Stimulated activated CD4-positive, alpha-beta T cell treated with anti-CD3 and anti-CD28 coated beads, Interleukin-2, amount 100 ng/mL, for 4 hours (primary cell): ENCODE measurements at places on chromosomes 2 and 18.

- no peak for DNase-seq
Observed at GRCh38 chr2:130759906-130760753, 4.8 kb downstream of the AMER3 start.

DNA sequence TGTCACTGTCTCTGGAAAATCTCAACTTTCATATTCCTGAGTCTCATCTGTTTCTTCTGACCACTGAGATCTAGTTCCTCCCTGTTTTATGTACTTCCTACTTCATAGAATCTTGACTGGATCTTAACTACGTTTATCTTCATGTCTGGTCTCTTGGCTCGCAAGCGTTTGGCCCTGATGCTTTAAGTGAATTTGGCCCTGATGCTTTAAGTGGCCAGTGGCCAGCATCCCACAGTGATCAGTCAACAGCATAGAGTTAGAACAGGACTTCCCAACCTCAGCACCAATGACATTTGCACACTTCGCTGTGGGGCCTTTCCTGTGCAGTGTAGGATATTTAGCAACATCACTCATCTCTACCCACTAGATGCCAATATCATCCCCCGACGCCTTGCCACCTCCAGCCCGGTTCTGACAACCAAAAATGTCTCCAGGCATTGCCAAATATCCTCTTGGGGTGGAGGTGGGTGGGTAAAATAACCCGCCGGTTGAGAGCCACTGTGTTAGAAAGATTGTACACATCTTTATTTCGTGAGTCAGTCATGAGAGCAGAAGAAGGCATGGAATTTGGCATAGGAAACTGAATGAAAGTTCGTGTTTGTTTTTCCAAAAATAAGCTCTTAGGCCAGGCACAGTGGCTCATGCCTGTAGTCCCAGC lies 12.2 kb downstream of the TM4SF20 start:
- no peak for DNase-seq

DNA sequence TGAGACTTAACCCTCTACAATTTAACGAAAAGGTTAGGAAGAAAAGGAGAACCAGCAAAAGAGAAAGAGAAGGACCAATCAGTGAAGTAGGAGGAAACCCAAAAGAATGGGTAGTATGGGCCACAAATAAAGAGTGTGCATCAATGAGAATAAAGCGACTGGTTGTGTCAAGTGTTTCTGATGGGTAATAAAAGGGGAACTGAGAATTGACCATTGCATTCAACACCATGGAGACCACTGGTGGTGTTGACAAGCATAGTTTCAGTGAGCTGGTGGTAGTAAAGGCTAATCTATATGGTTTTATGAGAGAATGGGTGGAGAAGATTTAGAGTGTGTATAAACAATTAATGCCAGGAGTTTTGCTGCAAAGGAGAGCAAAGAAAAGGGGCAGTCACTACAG lies 75.4 kb downstream of the CSRNP3 start:
- no peak for DNase-seq

GRCh38 chr2:22340716-22341115 lies 1044.3 kb upstream of the KLHL29 start:
- DNase-seq = no peak

GRCh38 chr2:234676109-234676782 lies 179.4 kb upstream of the ARL4C start:
- DNase-seq = no peak

DNA sequence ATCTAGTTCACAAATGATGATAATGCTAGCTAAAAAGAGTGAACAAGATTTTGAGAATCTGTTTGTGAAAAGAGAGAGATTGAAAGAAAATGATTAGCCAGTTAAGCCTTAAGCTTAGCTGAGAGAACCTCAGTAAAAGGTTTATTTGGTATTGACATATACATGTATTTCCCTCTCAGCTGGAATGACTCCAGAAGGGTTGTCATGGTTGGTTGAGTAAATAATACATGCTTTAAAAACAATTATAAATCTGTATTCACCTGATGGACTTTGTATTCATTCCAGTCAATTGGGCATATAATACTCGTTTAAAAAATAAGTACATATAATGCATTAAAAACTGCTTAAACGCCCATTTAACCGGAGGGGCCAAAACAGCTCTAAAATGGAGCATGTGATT lies 181.4 kb downstream of the GRB14 start:
- DNase-seq = no peak

GRCh38 chr18:52339891-52340371 lies at the start of gene DCC:
DCC (plus strand) TSS chr18:52340197; CDS start chr18:52340788, 591 bp downstream.
- no peak for DNase-seq

GRCh38 chr2:235050980-235051351 lies 99.1 kb downstream of the SH3BP4 start:
- no peak for DNase-seq

- no peak for DNase-seq
Observed at GRCh38 chr18:56747032-56747658, 96.0 kb downstream of the WDR7 start.

DNA sequence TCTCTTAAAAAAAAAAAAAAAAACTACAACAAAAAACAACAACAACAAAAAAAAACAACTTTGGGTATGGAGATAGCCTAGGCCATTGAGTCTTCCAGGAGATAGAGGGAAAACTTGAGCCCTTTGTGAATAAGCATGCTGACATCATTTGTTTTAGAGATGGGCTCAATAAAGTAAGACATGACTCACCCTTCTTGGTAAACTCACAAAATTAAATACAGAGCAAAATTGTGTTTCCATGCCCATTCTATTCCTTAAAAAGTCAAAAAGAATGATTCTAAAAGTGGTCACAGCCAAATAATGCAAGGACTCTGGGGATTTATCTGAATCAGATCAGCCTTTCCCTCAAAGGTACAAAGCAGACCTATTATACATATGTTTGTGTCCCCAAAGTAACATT lies 117.4 kb downstream of the ETAA1 start:
- no peak for DNase-seq

DNA sequence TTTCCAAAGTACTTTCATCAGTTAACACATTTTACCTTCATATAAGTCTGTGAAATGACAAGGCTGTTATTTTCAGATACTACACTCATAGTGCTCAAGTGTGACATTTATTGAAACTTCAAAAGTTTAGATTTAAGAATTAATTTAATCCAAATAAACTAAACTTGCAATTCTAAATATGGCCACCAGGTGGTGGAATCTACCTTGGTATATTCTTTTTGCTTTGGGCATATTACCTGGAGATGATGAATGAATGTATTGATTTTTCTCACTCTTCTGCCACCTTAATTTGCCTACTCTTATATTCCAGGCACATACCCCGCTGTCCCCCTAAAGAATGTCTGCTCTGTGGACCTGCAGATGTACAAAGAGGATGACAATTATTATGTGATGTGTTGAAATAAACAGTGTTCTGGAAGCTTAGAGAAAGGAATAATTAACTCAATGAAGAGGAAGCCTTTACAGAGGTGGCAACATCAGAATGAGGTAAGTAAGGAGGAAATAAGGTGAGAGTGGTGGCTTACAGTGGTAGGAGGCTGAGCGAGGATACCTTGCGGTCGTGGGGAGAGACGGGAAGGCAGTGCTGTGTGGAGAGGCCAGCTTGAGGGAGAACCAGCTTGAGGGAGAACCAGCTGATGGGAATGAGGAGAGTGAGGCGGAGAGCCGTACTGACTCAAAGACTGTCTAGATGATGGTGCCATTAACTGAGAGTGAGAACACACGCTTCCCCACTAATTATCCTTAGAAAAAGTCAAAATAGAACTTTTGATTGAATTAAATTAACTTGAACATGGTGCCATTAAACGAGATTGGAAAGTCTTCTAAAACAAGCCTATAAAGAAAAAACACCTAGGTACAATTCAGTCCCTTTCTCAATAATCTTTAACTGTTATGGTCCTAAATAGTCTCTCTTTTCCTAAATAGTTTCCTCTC lies 179.5 kb downstream of the CELF4 start:
- DNase-seq = no peak

DNA sequence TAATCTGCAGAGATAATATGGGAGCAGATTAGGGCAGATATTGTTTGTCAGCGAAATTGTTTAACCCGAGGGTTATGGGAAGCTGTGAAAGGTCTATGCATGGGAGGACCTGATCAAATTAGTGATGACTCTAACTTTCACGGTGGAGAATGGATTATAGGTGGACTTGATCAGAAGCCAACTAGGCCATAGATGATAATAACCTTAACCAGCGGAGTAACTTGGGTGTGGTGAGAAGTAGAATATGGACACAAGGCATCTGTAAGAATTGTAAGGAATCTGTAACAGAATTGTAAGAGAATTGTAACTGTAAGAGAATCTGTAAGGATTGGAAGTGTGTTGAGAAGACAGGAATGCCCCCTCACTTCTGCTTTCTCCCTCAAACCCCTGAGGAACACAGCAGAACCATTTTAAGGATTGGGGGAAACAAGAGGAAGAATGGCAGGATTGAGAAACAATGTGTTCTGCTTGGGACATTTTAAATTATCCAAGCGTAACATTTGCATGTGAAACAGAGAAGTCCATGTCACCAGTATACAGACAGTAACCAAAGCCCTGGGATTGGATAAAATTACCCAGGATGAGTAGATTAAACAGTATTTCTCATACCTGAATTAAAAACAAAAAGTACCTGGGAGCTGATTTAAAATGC lies 14.9 kb upstream of the SLC39A10 start:
- no peak for DNase-seq

DNA sequence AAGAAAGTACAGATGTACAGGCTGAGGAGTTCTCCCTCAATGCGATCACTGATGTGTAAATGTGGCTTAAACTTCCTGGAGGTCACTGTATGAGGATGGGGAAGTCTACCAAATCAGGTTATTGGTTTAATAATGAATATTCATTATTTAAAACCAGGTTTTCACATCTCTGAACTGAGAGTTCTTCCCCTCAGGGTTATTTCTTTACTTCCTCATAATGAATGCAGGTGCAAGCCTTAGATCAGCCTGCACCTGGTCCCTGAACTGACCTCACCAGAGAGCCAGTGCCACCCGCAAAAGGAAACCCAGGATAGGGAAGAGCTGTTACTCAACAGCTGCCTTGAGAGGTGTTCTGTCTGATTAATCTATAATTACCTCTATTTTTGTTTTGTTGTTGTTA lies 369.0 kb downstream of the EPHA4 start:
- DNase-seq = no peak

GRCh38 chr2:3535794-3536681 lies 16.7 kb upstream of the ADI1 start:
- no peak for DNase-seq

GRCh38 chr2:180015951-180016709 lies 9.0 kb upstream of the CWC22 start:
- no peak for DNase-seq

- no peak for DNase-seq
Observed at GRCh38 chr2:118014492-118014824, 588 bp upstream of the CCDC93 start.

GRCh38 chr18:42977982-42978637 lies 137.4 kb downstream of the RIT2 start:
- DNase-seq = no peak

GRCh38 chr2:21427606-21428005 lies 303.8 kb downstream of the TDRD15 start:
- DNase-seq = no peak

DNA sequence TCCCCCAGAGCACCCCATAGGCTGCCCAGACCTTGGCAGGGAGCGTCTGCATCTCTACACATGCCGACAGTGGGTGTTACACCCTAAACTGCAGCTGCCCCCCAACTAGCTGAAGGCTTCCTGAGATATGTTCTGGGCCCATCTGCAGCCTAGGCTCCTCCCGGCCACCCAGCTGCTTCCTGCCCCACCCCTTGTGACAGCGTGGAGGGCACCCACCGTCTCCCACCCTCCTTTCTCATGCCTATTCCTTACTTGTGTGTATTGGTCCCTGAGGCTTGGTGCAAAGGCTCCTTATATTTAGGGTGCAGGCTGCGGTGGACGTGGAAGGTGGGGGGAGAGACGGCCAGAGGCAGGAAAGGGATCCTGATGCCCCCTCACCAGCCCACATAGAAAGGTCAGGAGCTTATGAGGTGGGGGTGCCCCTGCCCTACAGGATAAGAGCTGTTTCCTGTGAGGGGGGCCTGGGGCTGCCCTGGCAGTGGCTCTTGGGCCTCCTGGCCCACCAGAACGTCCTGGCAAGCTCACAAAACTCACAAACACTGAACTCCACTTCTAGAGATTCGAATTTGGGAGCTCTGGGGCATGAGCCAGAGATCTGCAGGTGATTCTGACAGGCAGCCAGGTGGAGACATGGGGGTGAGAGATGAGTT lies 7.3 kb upstream of the PROM2 start:
- no peak for DNase-seq

DNA sequence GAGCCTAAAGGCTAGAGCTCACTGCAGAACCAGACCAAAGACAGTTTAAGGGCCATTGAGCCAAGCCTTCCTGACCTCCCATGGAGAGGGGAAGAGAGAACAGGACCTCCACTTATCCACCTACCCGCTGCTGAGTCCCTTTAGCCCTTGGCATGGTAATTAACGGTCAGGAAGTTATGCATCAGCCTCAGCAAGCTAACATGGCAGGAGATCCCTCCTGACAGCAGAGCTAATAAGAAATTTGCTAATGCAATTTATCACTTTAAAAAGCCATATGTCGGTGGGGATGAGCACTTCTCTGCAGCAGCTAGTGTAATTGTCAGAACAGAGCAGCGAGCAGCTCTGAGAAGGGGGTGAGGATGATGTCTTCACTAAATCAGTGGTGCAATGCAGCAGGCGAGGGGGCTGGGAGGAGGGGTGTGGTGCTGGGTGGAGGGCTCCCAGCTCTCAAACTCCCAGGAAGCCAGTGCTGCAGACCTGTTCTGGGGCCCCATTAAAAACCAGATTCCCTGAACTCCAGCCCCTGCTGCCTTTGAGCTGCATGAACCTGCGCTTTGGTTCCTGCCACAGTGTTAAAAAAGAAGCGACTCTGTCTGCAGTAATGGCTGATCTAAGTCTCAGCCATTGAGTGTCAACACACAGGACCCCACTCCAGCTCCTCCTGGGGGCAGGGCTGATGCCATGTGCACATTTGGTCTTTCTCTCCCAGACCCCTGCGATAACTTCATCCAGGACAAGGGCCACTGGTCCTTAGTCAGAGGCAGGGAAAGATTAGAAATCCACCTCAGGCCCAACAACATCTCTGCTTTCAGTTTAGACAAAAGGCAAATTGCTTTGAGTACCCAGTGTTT lies 84.2 kb upstream of the STPG4 start:
- DNase-seq = no peak

DNA sequence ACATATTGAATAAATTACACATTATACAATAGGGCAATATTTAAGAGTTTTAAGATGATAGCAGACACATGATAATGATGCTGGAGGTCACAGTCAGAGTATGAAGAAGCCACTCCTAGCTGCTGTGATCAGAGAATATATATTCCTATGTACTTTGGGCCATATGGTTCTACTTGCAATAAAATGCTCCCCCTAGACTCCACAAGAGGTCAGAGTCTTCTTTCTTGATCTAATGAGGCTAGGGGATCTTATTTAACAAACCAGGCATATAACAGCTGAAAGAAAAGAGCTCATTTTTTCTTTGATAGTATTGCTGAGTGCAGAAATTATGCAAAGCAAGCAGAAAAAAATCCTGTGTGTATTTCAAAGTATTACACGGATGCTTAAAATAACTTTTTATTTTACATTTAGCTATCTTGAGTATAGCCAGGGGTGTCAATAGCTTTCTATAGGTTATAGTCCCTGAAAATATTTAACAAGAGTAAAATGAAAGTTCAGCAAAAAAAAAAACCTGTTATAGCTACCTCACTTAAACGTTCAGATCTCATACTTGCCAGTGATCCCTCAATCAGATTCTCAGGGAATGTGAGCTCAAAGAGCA lies 748.7 kb upstream of the CHAC2 start:
- DNase-seq = no peak

GRCh38 chr2:187525163-187525900 lies 28.9 kb downstream of the TFPI start:
- DNase-seq = no peak
